ENCODE measurements at places on chromosomes 7 and 10. TPM values are rescaled to one million over a fixed set of nuclear protein-coding genes. Genes with fewer than 3 reads are reported as not detected.

The NRCAM gene
- total RNA-seq: 1.9 TPM

The PLCE1 gene
- total RNA-seq: 0.32 TPM

The LDB3 gene
- 0.09 TPM for total RNA-seq

The IQCE gene
- 3.9 TPM for total RNA-seq

The CALCR gene
- not detected for total RNA-seq

The LIPM gene
- not detected for total RNA-seq

The STMP1 gene
- 8.8 TPM for total RNA-seq

The COL26A1 gene
- 1.4 TPM for total RNA-seq
